ENCODE measurements at places on chromosomes 6 and 20. TPM values are rescaled to one million over a fixed set of nuclear protein-coding genes. Genes with fewer than 3 reads are reported as not detected.

FOXF2 gene
- 8.4 TPM for total RNA-seq

CBLN4 gene
- total RNA-seq, result 0.10 TPM

HLA-DQA1 gene
- total RNA-seq, result 8.1 TPM

PSORS1C1 gene
- total RNA-seq, result 2.2 TPM

TGM3 gene
- total RNA-seq, result 0.82 TPM

- no peak for DNase-seq
Observed at GRCh38 chr6:154092326-154092962, 53.4 kb downstream of the OPRM1 start.

DNA sequence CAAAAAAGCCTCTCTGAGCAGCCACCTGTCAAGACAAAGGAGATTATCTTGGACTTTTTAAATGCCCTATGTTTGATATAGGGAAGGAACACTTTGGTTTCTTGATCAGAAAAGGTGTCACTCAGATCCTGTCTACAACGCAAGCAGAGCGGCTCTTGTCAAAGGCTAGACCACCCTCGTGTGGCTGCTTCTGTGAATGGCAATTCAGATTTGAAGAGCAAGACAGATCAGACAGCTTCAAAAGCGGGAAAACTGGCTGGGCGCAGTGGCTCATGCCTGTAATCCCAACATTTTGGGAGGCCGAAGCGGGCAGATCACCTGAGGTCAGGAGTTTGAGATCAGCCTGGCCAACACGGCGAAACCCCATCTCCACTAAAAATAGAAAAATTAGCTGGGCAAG, 10.1 kb upstream of the NXT1 start:
- no peak for DNase-seq

DNA sequence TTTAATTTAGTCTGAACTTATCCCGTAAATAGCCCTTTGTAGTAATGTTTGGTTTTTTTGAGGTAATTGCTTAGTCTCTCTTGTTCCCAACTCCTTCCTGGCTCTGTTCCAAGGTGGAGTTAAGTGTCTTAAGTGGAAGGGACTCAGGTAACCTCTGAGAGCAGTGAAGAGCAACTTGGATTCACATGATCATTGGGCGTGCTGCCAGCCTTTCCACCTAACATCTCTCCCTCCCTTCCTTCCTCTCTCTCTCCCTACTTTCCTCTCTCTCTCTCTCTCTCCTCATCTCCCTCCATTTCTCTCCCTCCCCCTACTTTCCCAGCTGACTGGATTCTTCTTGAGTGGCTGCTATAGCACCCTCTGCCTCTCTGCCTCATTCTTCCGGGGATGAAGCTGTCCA, 232.9 kb upstream of the SASH1 start:
- DNase-seq, result no peak

- no peak for DNase-seq
Observed at GRCh38 chr6:2767657-2768524, 2.7 kb downstream of the WRNIP1 start.

DNA sequence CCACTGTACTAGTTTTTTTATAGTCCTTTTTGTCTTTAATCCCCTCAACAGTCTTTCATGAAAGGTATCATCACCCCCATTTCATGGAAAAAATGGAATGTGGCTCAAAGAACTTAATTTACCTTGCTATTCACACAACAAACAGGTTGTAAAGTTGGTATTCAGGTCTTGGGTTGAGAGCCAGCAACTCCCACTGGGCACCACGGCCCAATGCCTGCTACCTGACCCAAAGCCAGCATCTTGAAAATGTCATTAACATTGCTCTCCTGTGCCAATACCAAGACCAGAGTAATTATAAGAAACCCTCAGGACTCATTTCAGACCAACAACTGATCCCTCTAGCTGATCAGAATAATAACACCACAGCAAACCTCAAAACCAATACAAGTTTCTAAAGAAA, 75.7 kb downstream of the METTL24 start:
- no peak for DNase-seq

DNA sequence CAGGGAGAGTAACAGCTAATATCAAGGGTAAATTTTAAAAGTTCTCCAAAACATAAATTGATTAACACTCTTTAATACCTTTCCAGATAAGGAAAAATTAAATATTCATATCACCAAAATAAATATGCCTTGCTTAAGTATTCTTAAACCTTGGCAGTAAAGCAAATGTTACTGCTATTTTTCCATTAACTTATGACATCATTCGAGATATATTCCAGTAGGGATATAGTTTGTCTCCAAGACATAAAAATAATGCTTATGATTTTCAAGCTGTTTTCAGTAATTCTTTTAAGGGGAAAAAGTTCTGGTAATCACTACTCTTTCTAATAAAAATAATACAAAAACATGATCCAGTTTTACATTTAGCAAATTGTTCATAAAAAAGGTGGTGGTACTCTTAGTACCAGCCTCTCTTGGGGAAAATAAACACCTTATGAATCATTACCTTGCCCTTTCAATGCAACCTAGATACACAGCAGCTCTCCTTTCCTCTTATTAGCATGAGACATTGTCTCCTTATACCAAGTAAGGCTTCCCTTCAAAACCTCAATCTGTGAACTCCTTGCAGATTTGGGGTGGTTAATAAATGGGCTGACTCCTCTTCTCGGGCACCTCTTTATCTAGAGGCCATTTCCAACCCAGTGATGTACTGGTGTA, 31.5 kb upstream of the LTV1 start:
- DNase-seq, result no peak

- DNase-seq, result no peak
Observed at GRCh38 chr6:136429264-136430065, 120.8 kb downstream of the MAP7 start.

- DNase-seq, result no peak
Observed at GRCh38 chr20:32982617-32983458, 21.4 kb downstream of the SUN5 start.

GRCh38 chr6:69985180-69985579, 118.8 kb downstream of the COL19A1 start:
- no peak for DNase-seq

- no peak for DNase-seq
Observed at GRCh38 chr6:105795366-105795765, 290.8 kb upstream of the PRDM1 start.
